Activated T-cell treated with anti-CD3 and anti-CD28 coated beads, Interleukin-2, amount 50 U/mL, for 4 hours (primary cell): ENCODE measurements at places on chromosomes 12 and 14. TPM values are rescaled to one million over a fixed set of nuclear protein-coding genes. Genes with fewer than 3 reads are reported as not detected.

The EIF2B2 gene
- 61.2 TPM for total RNA-seq

The CCDC177 gene
- 0.05 TPM for total RNA-seq

The UNC119B gene
- 20.4 TPM for total RNA-seq

The DPY19L2 gene
- 1.5 TPM for total RNA-seq

DNA sequence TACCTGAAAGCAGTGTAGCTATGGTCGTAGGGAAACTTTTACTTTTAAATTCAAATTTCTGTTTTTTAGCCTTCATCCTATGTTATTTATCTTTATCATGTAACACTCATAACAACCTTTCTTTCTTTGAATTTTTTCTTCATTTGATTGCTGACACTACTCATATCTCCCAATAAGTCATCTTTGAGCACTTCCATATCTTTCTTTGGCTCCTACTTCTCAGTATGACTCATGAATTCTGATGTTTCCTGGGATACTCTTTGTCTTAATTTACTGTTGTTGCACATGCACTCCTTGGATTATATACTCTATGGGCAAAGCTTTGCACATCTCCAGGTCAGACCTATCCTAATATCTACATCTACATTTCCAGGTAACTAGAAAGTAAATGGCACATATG is 18.1 kb upstream of the IAPP start:
- no peak for DNase-seq

- no peak for DNase-seq
These were observed 103.2 kb downstream of the KCNMB4 start for GRCh38 chr12:70469221-70469820.

DNA sequence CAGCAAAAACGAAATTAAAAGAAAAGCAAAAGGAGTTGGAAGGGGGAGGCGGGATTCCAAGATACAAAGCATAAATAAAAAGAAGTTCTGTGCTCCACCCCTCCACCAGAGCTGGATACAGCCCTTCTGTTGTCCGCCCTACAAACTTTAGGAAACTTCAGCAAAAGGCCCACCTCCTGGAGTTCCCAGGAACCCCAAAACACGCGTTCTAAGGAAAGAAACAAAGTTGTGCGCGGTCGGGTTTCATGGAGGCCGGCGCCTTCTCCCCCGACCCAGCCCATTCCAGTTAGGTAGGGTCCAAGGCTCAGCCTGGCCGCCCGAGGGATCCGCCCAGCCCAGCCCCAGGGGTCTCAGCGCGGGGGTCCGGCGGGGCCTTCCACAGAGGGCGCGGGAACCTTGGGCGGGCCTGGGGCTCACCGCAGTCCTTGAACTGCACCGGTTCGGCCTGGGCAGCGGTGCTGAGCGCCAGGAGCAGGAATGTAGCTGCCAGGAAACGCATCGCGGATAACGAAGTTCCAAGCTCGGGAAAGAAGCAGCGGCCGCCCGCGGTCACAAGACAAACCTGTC is at the start of gene NPC2:
NPC2 (minus strand) TSS at position 530 of the 567 bp plus-strand sequence; CDS start at position 499, 31 bp downstream.
- DNase-seq, result no peak

DNA sequence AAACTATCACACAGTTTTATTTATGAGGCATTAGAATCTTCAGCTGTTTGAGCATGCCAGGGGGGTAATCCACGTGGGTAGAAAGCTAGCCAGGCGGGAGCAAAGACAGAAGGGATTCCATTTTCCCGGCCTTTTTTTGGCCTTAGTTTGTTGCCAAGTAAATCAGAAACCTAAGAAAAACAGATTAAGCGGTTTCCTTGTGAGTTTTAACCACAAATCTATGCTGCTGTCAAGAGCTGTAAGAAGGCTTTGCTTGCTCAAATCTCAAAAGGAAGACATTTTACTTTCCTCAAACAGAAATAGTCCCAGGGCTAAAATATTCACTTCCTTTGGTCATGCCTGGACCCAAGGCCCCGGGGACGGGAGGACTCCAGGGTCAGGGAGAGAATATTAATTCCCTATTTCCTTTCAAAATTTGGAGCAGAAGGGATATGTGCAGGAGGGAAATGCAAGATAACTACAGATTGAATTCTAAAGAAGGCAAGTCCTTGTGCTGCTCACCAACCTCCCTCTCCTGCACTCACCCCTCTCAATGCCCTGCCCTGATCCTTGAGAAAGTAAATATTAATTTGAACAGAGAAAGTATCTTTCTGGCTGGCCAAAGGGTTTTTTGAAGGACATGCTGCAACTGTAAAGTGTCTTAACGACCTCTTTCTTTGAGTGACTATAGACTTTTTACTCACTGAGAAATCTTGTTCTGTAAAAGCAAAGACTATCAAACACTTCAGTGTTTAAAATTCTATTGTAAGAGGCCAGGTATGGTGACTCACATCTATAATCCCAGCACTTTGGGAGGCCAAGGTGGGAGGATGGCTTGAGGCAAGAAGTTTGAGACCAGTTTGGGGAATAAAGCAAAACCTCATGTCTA is 75.7 kb downstream of the HSD17B6 start:
- DNase-seq, result no peak

DNA sequence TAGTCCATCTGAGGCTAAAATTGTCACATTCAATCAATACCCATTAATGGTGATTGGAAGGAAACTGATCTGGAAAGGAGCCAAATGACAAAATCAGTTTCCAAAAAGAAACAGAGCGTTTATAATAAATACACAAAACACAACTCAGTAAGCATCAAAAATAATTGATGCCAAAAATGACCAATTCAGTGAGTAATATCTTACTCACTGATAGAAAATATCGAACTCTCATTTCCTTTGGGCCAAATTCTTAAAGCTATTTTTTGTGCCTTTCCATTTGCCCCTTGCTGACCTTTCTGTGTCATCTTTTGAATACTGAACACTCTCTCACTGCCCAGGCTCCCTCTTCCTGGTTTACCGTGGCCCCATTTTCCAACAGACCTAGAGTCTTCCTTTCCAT is 22.5 kb upstream of the ATP2B1 start:
- no peak for DNase-seq

- DNase-seq, result no peak
These were observed 159.4 kb upstream of the TMTC2 start for GRCh38 chr12:82527165-82527780.

DNA sequence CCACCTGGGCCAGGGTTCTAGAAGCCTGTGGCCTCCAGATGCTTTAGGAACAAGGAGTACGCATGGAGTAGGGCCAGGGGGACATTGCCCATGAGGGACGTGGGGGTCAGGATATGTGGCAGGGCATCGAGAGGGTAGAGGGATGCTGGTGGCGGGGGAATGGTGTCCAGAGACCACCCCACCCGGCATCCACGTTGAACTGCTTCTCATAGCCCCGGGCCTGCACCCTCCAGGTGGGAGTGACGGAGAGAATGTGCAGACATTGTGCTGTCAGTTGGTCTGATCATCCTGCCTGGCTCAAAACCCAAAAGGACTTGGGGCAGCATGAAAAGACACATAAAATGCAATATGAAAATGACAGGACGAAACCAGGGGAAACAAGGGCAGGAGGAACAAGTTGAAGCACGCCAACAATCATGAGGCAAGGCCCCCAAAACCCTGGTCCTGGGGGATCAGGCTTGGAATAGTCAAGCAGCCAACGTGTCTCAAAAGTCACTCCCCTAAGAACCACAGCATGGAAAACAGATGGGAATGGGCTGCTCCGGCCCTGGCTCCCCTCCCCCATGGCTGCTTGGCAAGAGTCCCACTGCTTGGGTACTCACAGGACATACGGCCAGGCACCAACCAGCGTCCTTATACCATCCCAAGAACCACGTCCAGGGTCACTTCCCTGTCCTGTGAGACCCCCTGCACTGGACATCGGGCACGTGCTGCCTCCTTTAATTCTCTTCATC is 117.9 kb downstream of the DICER1 start:
- no peak for DNase-seq

DNA sequence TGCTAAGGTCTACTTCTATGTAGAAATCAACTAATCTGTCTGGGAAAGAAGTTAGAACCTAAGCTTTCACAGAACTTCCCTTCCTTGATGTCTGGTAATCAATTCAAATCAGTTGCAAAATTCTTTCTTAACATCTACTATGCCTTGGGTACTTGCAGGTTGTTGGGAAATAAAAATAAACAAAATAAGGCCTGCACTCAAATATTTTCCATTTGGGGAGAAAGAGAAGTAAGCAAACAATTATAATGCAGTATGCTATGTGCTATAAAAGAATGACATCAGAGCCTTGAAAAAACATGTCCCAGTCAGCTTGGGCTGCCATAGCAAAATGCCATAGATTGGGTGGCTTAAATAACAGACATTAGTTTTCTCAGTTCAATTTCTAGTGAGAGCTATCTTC is 425.9 kb upstream of the DCN start:
- no peak for DNase-seq
